ENCODE measurements at places on chromosomes 2 and 18. TPM values are rescaled to one million over a fixed set of nuclear protein-coding genes. Genes with fewer than 3 reads are reported as not detected.

The AFF3 gene
- 14.7 TPM for total RNA-seq

The CAVIN2 gene
- 2.8 TPM for total RNA-seq

The PDE11A gene
- 0.89 TPM for total RNA-seq

The TRIM54 gene
- not detected for total RNA-seq

The EPAS1 gene
- total RNA-seq, result 42.8 TPM

The SLC4A5 gene
- total RNA-seq, result 0.41 TPM

The HDHD2 gene
- 23.5 TPM for total RNA-seq

The SLC9A4 gene
- total RNA-seq, result 0.07 TPM

- H3K4me3 ChIP-seq, result no peak overlapping the region
- no peaks in the 10 kb centered on the region for H3K4me1 ChIP-seq
Measured at GRCh38 chr2:57876313-57876712, 170.3 kb upstream of the VRK2 start.

DNA sequence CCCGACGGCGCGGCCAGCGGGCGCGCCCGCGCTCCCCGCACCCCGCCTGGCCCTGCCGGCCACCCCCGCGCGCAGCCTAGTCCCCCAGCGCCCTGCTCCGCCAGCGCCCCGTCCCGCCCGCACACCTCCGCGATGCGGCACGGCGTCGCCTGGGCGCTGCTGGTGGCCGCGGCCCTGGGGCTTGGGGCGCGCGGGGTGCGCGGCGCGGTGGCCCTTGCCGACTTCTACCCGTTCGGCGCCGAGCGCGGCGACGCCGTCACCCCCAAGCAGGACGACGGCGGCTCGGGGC, 232 bp downstream of the SNED1 start:
- no peaks in the 10 kb centered on the region for H3K36me3 ChIP-seq
- peak overlapping the region; percentile 59 for H3K4me3 ChIP-seq
- no peak overlapping the region for H3K27ac ChIP-seq
- no peaks in the 10 kb centered on the region for H3K27me3 ChIP-seq

DNA sequence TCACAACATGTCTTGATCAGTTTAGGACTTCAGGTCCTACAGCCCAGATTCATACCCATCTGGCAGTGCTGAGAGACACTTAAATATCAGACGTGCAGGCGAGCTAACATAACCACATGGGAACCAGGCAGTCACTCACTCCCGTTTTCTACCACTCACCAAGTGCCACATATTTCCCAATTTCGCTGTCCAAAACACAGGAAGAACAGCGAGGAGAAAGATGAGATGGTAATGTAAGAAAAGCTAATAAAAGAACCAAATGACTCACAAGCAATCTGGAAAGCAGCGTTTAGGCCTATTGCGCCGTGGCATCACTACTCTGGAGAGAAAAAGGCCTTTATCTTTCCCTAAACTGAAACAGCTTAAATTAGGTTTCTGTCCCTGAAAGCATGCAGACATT, 647.8 kb upstream of the SLC39A10 start:
- H3K27me3 ChIP-seq, result no peaks in the 10 kb centered on the region
- H3K4me3 ChIP-seq, result no peak overlapping the region
- DNase-seq, result no peak

DNA sequence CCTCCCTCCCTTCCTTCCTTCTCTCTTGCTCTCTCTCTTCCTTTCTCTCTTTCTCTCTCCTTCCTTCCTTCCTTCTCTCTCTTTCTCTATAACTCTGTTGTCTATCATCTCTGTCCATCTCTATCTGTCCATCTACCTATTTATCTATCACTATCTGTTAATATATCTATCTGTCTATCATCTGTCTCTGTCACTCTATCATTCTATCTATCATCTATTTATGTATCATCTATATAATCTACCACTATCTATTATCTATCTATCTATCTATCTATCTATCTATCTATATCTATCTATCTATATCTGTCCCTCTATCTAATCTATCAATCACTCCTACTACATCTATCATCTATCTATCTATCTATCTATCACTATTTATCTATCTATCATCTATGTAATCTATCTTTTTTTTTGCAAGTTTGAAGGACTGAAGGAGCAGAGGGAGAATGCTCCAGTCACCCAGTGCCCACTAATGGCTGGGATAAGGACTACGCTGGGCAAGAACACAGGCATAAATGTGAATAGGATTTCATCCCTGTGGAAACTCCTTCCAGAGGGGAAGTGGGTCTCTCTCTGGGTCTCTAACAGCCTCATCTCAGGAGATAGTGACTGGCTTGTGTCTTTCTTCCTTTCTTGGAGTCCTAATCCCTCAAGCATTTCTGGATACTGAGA, 427.0 kb downstream of the LPIN1 start:
- H3K4me3 ChIP-seq, result no peak overlapping the region
- H3K27ac ChIP-seq, result no peak overlapping the region
- no peak for DNase-seq
- H3K4me1 ChIP-seq, result peaks cover 26% of the 10 kb centered on the region

DNA sequence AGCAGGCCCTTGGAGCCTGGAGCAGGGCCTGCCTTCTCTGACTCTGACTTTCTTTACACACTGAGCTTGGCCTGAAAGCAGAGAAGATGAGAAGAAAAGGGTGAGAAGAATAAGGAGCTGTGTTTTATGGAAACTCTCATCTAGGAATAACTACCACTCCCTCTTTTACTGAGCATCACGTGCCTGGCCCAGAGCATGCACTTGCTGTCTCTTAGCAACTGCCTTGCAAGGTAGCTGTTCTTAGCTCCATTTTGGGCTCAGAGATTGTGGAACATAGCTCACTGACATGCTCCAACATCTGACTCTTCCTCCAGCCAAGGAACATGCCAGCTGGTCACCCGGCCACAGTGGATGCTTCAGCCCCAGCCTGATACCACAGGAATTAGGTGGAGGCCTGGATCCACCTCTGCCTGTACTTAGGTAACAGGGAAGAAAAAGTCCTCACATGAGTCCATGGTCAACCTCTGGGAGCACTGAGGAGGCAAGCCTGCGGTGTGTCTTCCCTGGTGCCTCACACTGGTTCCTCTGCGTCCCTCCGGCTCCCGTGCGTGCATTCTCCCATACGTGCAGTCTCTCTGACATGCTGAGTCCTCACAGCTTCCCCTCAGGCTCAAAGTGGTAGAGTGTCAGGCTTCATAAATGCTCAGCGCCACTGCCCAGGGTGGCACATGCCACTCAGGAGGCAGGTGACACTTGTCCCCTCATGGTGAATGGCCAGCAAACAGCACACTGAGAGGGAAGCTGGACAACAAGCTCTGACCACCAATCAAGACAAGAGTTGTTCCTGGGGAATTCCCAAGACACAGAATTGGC, 35.7 kb downstream of the AMER3 start:
- H3K4me3 ChIP-seq, result no peak overlapping the region
- H3K36me3 ChIP-seq, result no peaks in the 10 kb centered on the region
- no peak for DNase-seq
- H3K27me3 ChIP-seq, result peaks cover 2% of the 10 kb centered on the region

DNA sequence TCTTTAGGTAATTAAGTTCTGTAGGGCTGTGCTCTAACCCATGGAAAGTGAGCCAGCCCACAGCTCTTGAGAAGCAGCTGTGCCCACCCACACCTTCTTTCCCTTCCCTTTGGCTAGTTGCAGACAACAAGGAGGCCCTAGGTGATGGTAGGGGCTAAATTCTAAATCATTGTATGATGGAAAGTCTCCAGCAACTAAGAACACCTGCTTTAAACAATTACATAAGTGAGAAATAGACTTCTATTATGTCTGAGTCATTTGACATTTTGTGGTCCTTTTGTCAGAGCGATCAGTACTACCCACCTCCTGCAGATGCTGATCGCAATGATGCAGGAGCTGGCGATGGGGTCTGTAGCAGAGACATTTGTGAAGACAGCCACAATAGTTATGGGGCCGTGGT, 79.6 kb downstream of the TEX51 start:
- H3K4me3 ChIP-seq, result no peak overlapping the region
- no peaks in the 10 kb centered on the region for H3K4me1 ChIP-seq
- H3K27me3 ChIP-seq, result peaks cover 5% of the 10 kb centered on the region
- H3K36me3 ChIP-seq, result no peaks in the 10 kb centered on the region
- H3K27ac ChIP-seq, result no peak overlapping the region

GRCh38 chr18:23232331-23232730, 97.0 kb downstream of the CABLES1 start:
- peaks cover 33% of the 10 kb centered on the region for H3K4me1 ChIP-seq
- DNase-seq, result no peak
- H3K4me3 ChIP-seq, result no peak overlapping the region

GRCh38 chr2:15092691-15093090, 460.2 kb downstream of the LRATD1 start:
- H3K27me3 ChIP-seq, result no peaks in the 10 kb centered on the region
- H3K4me1 ChIP-seq, result no peaks in the 10 kb centered on the region
- H3K27ac ChIP-seq, result no peak overlapping the region
- H3K4me3 ChIP-seq, result peak overlapping the region; percentile 29
- DNase-seq, result peak; percentile 68
- no peaks in the 10 kb centered on the region for H3K36me3 ChIP-seq

DNA sequence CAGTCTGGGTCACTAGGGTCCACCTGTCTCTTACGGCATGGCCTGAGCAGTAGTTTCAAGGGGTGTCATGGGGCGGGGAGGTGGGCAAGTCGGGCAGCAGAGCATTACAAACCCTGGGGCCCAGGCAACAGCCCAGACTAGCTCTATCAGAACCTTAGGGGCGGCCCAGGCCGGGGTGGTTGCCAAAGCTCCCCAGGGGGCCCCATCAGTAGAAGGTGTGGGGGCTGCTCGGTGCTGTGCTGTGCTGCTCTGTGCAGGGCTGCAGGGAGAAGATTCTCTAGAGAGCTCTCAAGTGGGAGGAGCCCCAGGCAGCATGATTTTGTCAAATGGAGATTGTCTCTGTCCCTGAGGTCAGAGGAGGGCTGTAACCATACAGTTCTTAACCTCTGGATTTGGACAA, 36.4 kb upstream of the SLC14A1 start:
- no peak overlapping the region for H3K27ac ChIP-seq
- no peak for DNase-seq
- H3K4me1 ChIP-seq, result no peaks in the 10 kb centered on the region
- no peaks in the 10 kb centered on the region for H3K27me3 ChIP-seq
- no peak overlapping the region for H3K4me3 ChIP-seq
- H3K36me3 ChIP-seq, result no peaks in the 10 kb centered on the region

GRCh38 chr18:3995476-3996102, 459.5 kb downstream of the DLGAP1 start:
- no peaks in the 10 kb centered on the region for H3K27me3 ChIP-seq
- H3K4me1 ChIP-seq, result peaks cover 2% of the 10 kb centered on the region
- DNase-seq, result peak; percentile 39
- no peak overlapping the region for H3K27ac ChIP-seq
- no peaks in the 10 kb centered on the region for H3K36me3 ChIP-seq

- H3K27me3 ChIP-seq, result no peaks in the 10 kb centered on the region
- H3K4me1 ChIP-seq, result no peaks in the 10 kb centered on the region
- no peak overlapping the region for H3K4me3 ChIP-seq
Measured at GRCh38 chr2:192749611-192750200, 555.0 kb upstream of the TMEFF2 start.

DNA sequence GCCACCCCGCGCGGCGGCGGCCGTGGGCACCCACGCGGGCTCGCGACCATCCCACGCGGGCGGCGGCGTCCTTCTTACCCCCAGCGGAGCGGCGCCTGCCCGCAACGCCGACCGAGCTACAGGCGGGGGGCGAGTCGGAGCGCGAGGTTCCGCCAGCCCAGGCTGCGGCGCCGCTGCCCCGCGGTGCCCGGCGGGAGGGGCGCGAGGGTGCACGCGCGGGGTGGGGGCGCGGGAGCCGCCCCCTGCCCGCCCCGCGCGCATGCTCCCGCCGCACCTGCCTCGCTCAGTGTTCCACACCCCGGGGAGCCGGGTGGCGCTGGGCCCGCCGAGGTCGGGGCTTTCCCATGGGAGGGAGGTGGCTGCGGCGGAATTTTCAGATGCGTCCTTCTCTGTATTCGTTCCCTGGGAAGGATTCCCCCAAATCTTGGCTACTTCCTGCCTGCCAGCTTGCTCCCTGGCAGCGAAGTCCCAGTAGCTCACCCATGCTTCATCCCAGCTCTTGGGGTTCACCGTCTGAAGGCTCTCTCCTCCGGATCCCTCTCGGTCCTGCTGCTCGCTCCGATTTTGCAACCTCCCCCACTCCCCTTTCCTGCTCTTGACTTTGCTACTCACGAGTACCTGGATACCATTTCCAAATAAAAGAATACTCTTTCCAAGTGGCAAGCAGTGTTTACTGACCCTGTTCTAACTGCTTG, at the start of gene L3MBTL4:
Gene L3MBTL4 (minus strand): TSS at position 189 of the 695 bp plus-strand sequence. CDS start 103,286 bp downstream, outside the sequence.
- peak within 1 kb of the TSS; percentile 51 for H3K4me3 ChIP-seq
- no peaks in the 10 kb centered on the region for H3K4me1 ChIP-seq
- no peak within 1 kb of the TSS for H3K27ac ChIP-seq
- no peak for DNase-seq
- H3K36me3 ChIP-seq, result no peaks in the 10 kb centered on the region
